Cardiac muscle cell (in vitro differentiated cells and primary cell): ENCODE measurements at places on chromosomes 1 and 21. TPM values are rescaled to one million over a fixed set of nuclear protein-coding genes. Genes with fewer than 3 reads are reported as not detected.

- no peak for DNase-seq
Measured at GRCh38 chr1:82273816-82274215, 473.1 kb downstream of the ADGRL2 start.

- DNase-seq: no peak
Measured at GRCh38 chr1:22868331-22868730, 104.3 kb downstream of the LACTBL1 start.

Gene S100A7
- not detected in 2 replicates for polyA plus RNA-seq

Gene SRGAP2
- 43.2 and 56.3 TPM in 2 replicates for polyA plus RNA-seq
